ENCODE measurements at places on chromosomes 7 and 10.

DNA sequence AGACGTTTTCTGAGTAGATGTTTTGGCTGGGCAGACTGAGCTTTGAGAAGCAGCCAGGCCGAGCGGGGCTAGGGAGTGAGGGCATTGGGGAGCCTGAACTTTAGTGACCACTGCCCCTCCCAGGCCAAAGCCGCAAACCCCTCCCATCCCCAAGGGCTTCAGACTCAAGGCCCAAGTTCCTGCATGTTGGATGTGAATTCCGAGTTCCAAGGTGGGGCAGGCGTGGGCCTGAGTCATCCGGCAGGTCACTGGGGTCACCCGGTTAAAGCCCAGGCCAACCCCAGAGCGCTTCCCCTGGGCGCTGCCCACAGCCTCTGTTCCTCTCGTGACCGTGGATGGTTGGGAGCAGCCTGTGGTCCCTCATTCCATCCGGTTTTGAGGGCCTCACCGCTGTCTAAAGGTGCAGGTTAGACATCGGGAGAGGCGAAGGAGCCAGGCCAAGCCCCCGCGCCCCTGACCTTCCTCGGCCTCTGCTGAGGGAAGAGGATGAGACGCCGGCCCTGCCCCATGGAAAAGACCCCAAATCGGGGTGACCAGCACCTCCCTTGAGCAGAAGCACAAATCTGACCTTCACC is 6.9 kb upstream of the PDGFA start:
- DNase-seq: no peak

DNA sequence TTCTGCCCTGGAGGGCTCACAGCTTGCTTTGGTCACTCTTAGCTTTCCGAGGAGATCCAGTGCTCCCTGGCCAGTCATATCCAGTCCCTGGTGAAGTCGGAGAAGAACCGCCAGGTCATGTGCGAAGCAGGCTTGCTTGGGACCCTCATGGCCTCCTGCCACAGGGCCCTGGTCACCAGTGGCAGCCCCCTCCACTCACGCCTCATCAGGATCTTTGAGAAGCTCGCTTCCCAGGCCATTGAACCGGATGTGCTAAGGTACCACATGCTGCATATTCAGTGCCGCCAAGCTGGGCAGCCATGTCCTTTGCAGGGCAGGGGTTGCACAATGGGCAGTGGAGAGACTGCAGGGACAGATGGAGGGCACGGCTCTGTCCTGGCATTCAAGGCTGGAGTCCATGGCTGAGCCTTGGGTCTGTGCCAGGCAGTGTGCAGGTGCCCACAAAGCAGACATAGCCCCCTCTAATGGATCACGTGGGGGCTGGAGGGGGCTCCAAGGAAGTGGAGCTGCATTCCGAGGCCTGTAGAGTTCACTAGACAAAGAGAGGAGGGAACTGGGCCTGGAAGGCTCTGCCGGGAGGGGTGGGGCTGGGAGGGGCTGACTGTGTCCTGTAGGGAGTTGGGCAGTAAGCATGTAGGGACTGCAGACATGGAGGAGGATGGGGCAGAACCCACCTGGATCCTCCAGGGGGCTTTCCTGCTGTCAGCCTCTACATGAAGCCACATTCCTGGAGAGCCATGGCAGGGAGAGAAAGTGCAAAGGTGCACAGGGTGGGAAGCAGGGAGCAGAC is 89.9 kb downstream of the WDFY4 start:
- peak; percentile 44 for DNase-seq

DNA sequence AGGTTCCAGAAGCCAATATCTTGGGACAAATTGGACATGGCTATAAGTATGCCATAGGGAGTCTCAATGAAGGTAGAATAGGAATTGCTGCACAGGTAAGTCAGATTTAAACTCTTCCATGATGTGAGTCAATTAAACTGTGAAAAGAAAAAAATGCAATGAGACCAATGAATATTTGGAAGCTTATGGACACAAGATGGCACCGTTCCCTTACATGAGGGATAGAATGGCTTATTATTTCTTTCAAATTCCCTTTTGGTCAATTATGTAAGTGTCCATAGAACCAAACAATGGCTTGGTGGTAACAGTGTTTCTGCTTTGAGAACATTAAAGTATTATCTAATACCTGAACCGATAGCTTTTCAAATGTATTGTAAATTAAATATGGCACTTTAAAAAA is 35.6 kb downstream of the ACADSB start:
- no peak for DNase-seq

DNA sequence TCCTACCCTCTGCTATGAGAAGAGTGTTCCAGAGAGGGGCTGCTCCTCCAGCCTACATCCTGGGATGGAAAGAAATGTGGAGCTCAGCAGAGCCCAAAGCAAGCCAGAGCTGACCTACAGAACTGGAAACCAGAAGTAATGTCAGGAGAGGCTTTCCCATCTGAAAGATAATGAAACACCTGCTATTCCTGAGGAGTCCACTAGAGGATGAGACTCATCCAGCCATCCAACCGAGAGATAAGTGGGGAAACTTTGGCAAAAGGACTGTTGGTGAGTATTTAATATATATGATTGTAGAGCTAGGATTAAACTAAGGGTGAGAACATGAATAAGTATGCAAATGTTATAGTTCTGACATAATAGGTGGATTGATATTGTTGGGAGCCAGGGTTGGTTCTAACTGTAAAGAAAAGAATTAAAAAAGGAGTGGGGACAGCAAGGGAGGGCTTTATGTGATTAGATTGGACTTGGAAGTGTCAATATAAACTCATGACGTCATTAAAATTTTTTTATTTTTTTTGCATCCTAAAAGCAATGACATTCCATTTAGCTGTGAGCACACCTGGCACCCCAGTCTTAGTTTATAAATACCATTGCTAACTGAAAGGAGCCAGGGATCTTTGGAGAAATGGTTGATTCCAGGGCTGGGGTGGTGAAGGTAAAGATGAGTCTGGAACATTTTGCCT is 312.8 kb upstream of the NFE2L3 start:
- no peak for DNase-seq

DNA sequence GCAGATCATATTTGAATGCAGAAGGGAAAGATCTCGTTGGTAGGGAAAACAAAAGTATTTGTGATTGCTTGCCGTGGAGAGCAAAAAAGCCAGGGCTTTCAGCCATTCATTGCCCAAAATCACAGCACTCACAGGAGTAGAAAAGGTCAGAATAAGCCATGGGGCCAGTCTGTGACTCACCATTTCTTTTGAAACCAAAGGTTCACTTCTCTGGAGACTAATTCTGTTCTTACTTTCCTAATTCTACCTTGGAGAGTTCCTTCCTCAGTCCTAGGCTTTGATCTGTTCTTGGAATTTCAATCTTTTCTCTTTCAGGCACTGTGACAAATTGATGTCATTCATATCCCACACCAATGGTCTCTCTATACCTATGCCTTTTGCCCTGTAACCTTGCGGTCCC is 54.1 kb upstream of the FAM180A start:
- DNase-seq: no peak

DNA sequence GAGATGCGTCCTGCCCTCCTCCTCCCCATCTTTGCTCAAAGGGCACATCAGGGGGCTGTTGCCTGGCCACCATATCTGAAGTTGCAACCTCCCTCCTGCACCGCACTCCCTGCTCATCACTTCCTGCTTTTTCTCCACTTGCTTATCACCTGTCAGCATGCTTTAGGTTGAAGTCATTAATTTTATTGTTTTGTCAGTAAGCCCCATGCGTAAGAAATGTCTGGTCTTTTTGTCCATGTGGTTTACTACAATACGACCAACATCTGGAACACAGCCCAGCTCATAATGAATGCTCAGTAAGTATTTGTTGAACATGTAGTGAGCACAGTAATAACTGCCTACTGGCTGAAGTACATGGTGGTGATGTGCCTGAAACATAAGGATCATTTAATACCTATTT is 71.6 kb upstream of the GJD4 start:
- no peak for DNase-seq

DNA sequence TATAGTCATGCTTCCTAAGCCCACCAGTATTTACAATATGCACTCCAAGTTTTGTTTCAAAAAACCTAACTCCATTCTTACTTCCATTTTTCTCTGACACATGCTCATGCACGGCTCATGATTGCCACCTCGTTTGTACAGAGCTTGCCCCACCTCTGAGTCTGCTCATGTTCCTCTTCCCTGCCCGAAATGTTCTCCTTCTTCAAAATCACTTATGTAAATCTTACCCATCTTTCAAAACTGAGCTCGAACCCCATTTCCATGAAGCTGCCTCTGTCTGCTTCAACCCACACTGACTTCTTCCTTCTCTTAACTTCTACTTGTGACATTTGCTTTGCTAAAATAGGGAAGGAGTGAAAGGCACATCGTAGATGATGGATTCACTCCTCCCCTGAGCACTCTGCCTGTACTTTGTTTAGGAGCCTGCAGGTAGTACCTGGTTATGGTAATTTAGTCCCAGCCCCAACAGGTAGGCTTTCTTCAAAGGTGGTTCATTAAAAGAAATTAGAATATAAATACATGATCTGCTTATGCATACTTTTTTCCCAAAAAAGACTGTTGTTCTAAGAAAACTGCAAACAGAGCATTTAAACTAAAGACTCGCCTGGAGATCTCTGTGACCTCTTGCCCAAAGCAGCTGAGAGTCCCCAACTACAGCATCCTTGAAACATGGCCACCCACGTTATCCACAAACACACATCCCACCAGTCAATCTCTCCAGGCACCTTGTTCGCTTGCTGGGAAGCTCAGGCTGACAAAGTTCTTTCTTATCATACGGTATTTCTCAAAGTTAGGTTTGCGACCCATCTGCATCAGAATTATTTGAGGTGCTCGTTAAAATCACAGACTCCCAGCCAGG is 172.0 kb downstream of the DGKI start:
- DNase-seq: no peak

DNA sequence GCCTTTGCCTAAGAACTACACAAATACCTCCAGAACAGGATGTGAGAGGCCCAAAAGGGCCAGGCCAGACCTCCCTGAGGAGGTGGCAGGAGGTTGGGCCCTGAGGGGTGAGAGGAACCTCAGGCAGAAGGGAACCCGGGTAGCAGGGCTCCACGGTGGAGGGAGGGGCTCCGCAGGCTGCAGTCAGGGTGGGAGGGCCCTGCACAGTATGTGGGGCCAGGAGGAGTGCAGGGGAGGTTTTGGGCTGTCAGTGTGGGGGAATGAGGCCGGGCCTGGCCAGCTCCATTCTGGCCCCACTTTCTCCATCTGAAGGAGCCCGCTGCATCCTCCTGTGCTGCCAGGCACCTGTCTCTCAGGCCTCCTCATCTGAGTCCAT is 25.9 kb downstream of the DNAJB12 start:
- DNase-seq: no peak

DNA sequence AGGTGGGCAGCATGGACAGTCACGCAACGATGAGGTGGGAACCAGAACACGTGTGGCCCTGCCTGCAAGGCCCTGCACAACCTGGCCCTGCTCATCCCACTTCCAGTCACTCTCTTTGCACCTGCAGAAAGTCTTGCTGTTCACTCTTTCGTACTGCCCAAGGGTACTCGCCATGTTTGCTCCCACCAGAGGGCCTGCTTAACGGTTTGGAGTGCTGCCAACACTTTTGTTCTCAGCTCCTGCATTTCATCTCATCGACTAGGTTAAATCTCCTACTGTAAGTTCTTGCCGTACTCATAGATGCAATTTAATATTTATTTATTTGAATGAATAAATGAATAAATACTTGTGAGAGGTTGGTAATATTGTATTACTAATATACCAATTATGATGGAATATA is 315.3 kb downstream of the SDK1 start:
- DNase-seq: no peak

DNA sequence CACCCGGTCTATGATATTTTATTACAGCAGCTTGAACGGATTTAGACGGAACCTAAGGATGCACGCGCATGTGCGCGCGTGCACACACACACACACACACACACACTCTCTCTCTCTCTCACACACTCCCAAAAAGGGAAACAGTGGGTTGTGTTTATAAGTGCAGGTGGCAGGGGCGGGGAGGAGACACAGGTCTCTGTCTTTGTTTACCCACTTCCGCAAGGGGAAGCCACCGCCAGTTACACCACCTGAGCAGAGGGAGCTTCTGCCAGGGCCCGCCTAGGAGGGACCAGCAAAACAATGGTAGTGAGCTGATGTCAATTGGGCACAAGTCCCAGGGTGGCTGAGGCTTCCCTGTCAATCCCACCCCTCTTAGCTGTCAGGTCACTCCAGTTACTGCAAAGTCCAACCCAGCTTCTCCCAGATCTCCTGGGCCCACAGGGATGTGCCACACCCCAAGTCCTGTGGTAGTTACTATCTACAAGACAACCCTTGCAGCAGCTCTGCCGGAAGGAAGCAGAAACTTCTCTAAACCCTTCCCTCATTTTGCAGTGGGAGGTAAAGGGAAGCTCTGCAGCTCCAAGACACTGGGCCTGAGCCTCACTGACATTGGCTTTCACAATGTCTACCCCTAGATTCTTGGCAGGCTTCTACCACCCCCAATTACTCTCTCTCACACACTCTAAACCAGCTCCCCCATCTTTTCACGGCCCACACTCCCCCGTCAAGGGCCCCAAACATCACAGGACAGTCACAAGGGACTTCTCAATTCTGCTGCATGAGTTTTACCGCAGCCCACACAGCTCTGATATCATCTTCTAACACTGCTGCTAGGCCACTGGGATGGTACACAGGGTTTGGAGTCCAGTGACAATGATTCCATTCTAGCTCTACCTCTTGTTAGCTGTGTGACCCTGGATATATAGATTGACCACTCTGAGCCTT is 17.6 kb downstream of the ANXA11 start:
- no peak for DNase-seq

- no peak for DNase-seq
Observed at GRCh38 chr10:117662751-117663540, 120.4 kb downstream of the EMX2 start.

- no peak for DNase-seq
Observed at GRCh38 chr10:19505320-19506312, 310.6 kb upstream of the PLXDC2 start.

GRCh38 chr10:112250555-112250954 is 32.6 kb upstream of the TECTB start:
- no peak for DNase-seq

- no peak for DNase-seq
Observed at GRCh38 chr7:50262916-50263690, 41.4 kb upstream of the IKZF1 start.

GRCh38 chr10:23525406-23525805 is 86.5 kb downstream of the OTUD1 start:
- DNase-seq: no peak

DNA sequence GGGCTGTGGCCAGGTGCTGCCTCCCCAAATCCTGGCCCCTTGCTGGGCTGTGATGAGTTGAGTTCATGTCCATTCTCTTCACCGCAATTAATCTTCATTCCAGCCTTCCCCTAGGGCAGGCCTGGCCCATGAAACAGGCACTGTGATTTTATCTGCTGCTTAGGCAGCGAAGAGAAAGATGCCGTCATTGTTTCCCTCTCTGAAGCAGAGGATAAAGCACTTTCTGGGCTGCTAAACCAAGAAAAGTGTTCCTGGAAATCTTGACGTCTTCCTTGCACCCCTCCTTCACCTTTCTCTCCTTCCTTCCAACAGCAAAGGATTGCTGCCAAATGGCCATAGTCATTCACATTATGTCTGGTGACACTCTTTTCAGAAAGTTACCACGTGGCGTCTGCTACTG is 265.9 kb downstream of the ZEB1 start:
- DNase-seq: no peak
